RKO (cell line): ENCODE measurements at places on chromosomes 16 and 17.

DNA sequence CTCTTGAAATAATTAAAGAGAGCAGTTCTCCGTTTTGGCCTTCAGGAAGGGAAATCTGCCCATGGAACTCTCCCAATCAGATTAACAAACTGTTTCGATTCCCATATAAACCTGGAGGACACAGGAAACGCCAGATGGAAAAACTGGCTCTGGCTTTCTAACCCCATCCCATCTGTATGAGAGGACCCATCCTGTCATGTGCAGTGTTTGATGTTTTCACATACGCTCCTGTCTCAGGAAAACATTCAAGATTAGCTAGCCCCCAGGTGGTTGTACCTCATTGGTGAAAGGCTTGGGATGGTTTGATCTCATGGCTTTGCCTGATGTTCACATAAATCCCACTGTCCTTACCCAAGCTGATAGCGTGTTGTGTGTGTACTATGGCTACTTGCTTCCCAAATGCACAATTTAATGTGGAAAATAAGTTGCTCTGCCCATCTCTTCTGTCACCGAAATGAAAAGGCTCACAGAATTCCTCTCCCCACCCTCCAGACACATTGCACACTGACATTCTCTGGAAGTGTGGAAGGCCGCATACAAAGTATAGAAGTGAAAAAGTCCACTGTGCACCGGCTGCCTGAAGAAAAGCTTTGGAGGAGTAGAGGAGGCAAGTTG is 18.2 kb upstream of the ERN1 start:
- no peak for DNase-seq

DNA sequence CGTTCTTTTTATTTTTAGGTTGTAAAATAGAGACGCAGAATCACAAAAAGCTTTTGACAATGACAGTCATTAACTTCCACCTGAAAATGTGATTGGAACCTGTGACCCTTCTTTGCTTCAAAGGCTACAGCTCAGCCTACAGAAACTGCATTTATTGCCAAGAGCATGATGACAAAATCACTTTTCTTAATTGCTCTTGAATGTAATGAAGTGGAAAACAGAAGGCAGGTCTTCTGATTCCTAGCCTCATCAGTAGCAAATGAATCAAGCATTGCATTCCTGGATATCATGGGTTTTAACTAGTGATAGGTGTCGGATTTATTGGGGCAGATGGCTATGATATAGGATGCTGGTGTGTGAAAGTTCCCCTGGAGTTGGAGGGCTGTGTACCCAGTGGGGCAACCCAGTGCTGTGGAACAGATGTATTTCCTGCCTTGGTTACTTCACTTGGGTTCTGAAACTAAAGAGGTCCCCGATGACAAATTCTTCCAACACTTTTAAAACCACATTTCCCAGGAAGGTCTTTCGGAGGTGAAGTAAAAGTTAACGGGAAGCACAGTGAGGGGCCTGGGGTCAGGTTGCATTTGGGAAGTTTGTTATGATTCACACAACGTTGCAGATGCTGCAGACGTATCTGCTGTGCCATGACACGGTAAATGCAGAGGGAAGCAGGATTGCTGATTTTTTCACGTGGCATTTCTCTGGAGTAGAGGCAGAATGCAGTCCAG is 127.5 kb downstream of the HS3ST3A1 start:
- DNase-seq = no peak

- no peak for DNase-seq
These were observed 23.6 kb downstream of the GSDMB start for GRCh38 chr17:39894681-39895376.

DNA sequence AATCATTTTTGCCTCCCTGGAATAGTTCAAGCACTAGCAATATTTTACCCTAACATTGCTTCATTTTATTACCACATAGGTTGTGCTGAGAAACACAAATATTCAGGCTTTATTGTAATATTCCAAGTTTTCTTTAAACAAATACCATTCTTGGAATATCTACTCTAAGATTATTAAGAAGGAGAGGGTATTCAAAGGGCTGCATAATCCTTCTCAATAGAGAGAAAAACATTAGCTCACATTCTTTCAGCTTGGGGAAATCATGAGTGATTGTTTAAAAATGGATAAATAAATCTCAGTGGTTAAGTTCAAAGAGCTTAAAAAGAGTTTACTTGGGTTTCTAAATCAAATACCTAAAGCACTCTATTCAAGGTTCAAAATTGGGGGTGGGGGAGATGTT is 111.9 kb upstream of the CORO6 start:
- DNase-seq = no peak

GRCh38 chr17:17648762-17649161 is 32.5 kb upstream of the RAI1 start:
- DNase-seq = no peak

DNA sequence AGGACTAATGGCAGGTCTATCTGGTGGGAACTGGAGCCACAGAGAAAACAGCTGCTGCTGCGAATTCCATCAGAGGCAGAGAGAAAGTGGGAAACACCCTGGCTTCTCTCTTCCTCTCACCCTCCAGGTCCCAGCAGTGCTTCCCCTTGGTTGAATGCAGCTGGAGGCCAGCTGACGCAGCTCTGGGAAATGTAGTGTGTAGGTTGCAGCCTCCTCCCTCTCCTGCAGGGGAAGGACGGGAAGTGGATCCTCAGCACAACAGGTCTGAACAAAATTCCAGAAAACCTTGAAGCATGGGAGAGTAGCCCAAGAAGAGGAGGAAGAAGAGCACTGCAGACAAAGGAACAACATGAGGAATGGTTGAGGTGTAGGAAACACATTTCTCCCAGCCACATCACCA is 67.8 kb upstream of the MMP2 start:
- DNase-seq = no peak

GRCh38 chr17:61431594-61432311 is 20.5 kb upstream of the TBX4 start:
- DNase-seq = no peak

DNA sequence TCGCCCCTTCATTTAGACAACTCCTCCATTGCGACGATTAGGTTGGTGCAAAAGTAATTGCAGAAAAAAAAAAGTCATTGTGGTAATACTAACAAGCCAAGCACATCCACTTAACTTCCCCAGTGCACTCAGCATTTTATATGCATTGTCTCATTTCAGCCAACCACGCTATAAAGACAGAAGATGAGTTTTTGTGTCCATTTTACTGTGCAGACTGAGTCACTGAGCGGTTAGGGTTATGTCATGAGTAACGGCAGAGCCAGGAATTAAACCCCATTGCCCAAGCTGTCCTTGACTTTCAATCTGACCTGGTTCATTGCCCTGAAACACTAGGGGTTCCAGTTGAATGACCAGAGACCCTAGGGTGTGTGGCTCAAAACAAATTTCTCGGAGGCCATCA is 218.7 kb downstream of the XYLT1 start:
- no peak for DNase-seq

- no peak for DNase-seq
These were observed 6.4 kb downstream of the NGFR start for GRCh38 chr17:49501496-49501895.

- DNase-seq = no peak
These were observed 78.4 kb downstream of the CNGB1 start for GRCh38 chr16:57892447-57893096.

- no peak for DNase-seq
These were observed 55.3 kb upstream of the MTSS2 start for GRCh38 chr16:70740914-70741782.

DNA sequence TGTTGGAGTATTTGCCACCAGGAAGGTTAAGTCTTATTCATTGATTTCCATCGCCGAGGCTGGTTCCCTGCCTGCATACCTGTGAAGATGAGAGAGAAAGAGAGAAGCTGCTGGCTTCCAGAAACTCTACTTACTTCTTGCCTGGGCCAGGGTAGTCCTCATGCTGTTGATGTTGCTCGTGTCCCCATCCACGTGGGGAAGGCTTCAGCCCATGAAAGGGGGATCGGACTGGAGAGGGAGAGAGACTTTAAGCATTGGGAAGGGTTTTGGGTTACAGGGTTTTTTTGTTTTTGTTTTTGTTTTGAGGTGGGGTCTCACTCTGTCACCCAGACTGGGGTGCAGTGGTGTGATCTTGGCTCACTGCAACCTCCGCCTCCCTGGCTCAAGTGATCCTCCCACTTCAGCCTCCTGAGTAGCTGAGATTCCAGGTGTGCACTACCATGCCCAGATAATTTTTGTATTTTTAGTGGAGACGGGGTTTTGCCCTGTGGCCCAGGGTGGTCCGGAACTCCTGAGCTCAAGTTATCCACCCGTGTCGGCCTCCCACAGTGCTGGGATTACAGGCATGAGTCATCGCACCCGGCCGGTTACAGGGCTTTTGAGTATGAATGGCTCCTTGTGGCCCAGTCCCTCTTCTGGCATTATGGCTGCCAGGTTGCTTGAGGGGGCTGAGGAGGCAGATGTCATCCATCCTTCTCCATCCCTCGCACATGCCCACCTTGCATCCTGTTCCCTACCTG is 26.6 kb downstream of the ITGB3 start:
- DNase-seq = no peak

- no peak for DNase-seq
These were observed 7.8 kb downstream of the PIK3R5 start for GRCh38 chr17:8957721-8958120.

GRCh38 chr17:72931635-72932034 is 160.9 kb downstream of the SLC39A11 start:
- DNase-seq = peak; percentile 3

GRCh38 chr17:43431714-43432523 is 33.1 kb downstream of the ARL4D start:
- no peak for DNase-seq

DNA sequence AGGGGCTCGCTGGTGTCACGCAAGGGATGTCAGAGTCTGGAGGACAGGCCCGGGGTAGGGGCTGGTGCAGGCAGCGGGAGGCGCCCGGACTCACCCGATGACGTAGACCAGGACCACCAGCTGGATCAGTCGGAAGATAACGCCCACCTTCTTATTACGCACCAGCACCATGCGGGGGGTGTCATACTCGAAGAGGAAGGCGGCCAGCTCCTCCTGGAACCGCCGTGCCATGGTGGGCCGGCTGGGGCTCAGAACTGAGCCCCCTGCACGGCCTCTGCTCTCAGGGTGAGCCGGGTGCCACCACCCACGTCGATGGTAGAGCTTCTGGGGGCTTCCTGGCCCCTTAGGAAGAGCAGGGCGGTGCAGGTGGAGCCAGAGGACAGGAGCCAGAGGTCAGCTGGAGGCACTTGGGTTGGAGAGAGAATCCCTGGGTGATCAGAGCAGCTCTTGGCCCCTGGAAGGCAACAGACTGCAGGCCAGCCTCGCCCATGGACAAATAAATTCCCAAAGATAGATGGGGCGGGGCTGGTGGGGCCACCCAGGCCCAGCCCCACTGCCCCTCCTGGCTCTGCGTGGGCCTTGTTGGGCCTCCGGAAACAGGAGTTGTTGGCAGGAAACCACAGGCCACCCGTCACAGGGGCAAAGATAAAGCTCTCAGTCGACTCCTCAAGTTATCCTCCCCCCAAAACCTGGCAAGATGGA is at the start of gene P2RX1:
Gene P2RX1 (minus strand): TSS at position 471 of the 702 bp plus-strand sequence. CDS start 240 bp downstream, at position 231.
- no peak for DNase-seq

GRCh38 chr17:1787301-1787902 is 25.5 kb downstream of the SERPINF1 start:
- peak; percentile 93 for DNase-seq

GRCh38 chr17:5045496-5045895 is 10.3 kb upstream of the SLC52A1 start:
- DNase-seq = no peak

GRCh38 chr16:1985466-1986150 is 1.6 kb downstream of the GFER start:
- DNase-seq = no peak

- no peak for DNase-seq
These were observed 31.5 kb upstream of the ASGR2 start for GRCh38 chr17:7146115-7146514.

- no peak for DNase-seq
These were observed 3.9 kb downstream of the CARMIL2 start for GRCh38 chr16:67648764-67649407.

DNA sequence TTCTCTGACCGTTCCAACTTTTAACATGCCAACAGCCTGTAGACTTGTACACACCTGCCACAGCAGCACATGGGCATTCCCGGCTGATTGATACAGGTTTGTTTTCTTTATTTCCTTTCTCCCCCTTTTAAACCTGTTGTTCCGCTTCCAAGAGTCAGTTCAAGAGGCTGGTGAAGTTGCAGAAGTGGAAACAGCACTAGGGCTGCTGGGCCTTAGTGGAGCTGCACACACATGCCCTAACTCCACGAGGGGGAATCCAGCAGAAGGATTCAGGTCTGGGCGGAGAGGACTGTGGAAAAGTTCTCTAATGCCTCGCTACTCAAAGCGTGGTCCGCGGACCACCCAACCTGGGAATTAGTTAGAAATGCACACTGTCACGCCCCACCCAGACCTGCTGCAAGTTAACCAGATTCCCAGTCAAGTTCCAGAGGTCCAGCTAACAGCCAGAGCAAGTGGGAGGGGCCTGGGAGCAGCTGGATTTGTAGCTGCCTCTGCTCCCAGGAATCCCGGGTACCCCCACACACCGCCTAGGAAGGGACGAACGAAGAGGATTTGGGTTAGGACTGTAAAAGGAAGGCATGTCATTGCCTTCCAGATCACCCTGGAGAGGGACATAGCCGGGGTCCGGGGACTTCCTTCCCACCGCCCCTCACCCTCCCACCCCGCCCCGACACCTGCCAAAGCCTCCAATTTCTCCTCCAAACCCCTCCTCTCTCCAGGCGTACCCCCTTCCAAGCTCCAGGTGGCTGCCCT is 542 bp downstream of the SLC39A11 start:
- DNase-seq = peak; percentile 58

GRCh38 chr17:29958947-29959657 is 17.7 kb downstream of the EFCAB5 start:
- DNase-seq = peak; percentile 3

DNA sequence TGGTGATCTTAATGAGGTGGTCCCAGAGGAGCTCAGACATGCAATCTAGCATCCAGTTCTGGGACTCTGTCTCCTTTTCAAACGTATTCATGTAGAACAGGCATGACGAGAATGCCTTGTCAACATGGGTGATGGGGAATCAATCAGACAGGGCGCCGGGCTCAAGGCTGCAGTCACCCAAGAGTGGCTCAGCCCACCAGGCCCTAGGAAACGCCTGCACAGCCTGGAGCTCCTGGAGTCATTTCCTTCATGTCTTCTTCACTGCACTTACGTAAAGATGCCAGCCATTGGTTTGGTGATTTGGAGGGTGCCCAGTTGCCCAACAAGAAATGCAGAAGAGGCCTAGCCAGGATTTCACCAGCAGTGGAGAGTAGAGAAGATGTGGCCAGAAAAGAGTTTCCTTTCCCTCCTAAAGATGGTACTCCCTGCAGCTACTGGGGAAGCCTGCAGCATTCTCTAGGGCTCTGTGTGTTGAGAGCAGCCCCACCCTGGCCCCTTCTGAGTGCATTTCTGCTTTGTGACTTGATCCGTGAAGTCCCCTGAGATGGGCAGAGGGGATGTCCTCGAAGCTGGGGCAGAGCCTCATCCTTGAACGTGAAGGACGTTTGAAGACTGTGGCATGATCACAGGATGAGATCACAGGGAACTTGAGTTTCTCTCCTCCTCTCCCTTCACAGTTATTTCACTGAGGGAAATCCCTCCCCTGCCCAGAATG is 24.0 kb upstream of the STH start:
- DNase-seq = no peak

- no peak for DNase-seq
These were observed 173.1 kb upstream of the IRX3 start for GRCh38 chr16:54459509-54460262.

GRCh38 chr16:48434653-48435317 is 49.6 kb upstream of the SIAH1 start:
- no peak for DNase-seq

GRCh38 chr17:56392321-56392720 is 201.2 kb upstream of the NOG start:
- DNase-seq = no peak
